HT1080 (cell line): ENCODE measurements at places on chromosomes 5 and 9. TPM values are rescaled to one million over a fixed set of nuclear protein-coding genes. Genes with fewer than 3 reads are reported as not detected.

DNA sequence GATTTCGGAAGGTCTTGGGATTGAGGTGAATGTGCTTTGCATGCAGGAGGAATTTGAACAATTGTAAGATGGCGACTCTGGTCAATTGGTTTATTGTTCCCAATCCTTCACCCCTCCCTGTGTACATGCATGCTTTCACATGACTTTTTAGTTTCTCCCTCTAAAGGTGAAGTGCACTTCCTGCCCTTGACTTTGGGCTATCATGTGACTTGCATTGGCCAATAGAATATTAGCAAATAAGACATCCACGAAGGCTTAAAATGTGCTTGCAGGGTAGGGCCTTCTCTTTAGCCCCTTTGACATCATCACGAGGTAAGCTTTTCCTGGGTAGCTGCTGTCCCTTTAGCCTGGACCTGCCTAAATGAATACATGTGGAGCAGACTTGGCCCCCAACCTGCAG, 8.1 kb upstream of the ZBTB43 start:
- no peak for DNase-seq

- DNase-seq, result no peak
These were observed 108.1 kb downstream of the SGCD start for GRCh38 chr5:156435101-156435500.

- DNase-seq, result no peak
These were observed 224.7 kb downstream of the PIK3R1 start for GRCh38 chr5:68440245-68440644.

- no peak for DNase-seq
These were observed 193.7 kb downstream of the IZUMO3 start for GRCh38 chr9:24351973-24352372.

GRCh38 chr5:34008802-34009201, 952 bp upstream of the AMACR start:
- DNase-seq, result no peak

- peak; percentile 89 for DNase-seq
These were observed 64.6 kb downstream of the ENC1 start for GRCh38 chr5:74575741-74576538.

Gene EQTN
- not detected in 2 replicates for total RNA-seq

Gene PDLIM4
- total RNA-seq, result not detected in 2 replicates
